ENCODE measurements at places on chromosomes 16 and 17.

DNA sequence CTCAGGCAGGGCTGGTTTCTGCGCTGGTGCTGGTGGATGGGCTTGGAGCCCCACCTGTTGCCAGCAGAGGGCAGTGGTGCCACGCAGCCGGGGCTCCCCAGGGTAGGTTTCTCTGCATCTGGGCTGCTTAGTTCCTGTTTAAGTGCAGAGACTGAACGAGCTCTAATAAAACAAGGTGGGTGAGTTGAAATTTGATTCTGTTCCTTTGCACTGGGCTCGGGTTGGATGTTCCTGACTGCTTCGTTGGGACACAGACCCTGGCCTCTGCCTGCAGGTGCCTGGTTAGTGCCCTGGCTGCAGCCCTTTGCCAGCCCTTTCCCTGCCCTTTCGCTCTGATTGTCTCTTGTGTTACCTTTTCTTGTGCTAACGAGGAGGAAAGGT lies 30.0 kb downstream of the TBCD start:
- DNase-seq = peak; percentile 69

DNA sequence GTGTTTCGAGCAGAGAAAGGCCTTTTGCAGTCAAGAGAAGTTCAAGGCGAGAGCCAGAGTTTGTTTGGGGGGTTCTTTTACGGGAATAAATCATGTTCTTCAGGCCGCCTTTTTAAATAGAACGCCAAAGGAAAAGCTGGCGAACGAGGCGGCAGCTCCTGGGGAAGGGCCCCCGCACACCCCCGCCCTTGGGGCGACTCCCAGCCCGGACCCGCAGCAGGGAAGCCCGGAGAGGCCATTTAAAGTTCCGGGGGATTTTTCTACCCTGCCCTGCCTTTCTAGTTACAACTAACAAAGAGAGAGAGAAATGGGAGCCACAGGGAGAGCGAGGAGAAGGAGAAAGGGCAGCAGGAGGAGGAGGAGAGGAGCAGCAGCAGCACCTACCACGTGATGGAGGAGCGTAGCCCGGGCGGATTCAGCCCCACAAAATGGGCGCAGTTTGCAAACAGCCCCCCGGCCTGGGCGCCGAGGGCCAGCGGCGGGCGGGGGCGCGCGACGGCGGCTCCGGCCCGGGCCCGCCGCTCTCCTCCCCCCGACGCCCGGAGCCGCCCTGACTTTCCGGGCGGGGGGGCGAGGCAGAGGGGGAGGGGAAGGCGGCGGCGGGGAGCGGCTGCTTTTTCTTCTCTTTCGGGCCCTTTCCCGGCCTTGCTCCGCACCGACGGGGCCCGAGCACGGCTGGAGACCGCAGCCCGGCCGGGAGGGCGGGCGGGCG lies 634 bp downstream of the KANSL1 start:
- peak; percentile 83 for DNase-seq

DNA sequence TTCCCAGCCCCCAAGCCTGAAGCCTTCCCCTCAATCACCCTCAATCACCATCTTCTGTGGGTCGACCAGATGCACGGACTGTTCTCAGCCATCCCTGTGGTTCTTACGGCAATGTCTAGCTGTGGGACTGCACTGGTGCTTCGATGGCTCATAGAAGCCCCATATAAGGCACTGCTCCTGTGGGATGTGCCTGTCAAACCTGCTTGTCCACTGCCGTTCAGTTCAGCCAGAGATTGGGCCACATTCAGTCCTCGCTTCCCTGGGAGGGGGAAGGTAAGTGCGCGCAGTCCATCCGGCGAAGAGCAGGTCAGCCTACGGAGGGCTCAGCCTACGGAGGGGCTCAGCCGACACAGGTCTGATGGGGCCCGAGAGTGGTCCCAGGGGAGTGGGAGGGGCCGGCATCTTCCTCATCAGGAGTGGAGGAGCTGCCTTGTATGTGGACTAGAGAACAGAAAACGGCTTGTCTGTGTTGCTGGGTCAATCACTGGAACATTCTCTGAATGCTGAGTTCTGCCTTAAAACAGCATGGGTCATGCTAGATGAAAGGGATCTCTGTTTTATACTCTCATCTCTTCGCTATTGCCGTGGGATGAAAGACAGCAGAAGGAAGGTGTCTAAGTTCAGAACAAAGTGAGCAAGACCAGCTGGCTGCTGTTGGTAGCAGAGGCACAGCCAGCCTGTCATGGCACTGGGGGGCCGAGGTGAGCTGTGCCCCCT lies at the start of gene CARD14:
TSS of gene CARD14 (plus strand) at position 247 of the 717 bp plus-strand sequence. CDS start 11,409 bp downstream, outside the sequence.
- DNase-seq = no peak

GRCh38 chr16:63497408-63497807 lies 1461.2 kb upstream of the CDH8 start:
- no peak for DNase-seq

- DNase-seq = no peak
Observed at GRCh38 chr17:64209983-64210382, 53.1 kb downstream of the TEX2 start.

Measured in fibroblast of skin of scalp (primary cell).